ENCODE measurements at places on chromosomes 11 and 22.

GRCh38 chr11:118212781-118213191, 12.0 kb downstream of the JAML start:
- DNase-seq, result no peak

GRCh38 chr22:27386186-27386585, 415.4 kb downstream of the MN1 start:
- DNase-seq, result peak; percentile 6

GRCh38 chr11:130892861-130893260, 23.4 kb downstream of the SNX19 start:
- peak; percentile 75 for DNase-seq

- DNase-seq, result peak; percentile 2
These were observed 41.3 kb downstream of the XKR3 start for GRCh38 chr22:16783930-16784354.

- DNase-seq, result no peak
These were observed 104.7 kb downstream of the NAV2 start for GRCh38 chr11:19817265-19817851.

GRCh38 chr11:62832336-62833234, at the start of gene TEX54:
Gene TEX54, minus strand, starts transcription at chr11:62832841.
- no peak for DNase-seq

GRCh38 chr11:34999453-34999852, 83.0 kb downstream of the PDHX start:
- DNase-seq, result no peak

- no peak for DNase-seq
These were observed 267.6 kb upstream of the ARHGAP42 start for GRCh38 chr11:100419518-100419917.

GRCh38 chr22:28329186-28330073, 350.2 kb downstream of the TTC28 start:
- no peak for DNase-seq

DNA sequence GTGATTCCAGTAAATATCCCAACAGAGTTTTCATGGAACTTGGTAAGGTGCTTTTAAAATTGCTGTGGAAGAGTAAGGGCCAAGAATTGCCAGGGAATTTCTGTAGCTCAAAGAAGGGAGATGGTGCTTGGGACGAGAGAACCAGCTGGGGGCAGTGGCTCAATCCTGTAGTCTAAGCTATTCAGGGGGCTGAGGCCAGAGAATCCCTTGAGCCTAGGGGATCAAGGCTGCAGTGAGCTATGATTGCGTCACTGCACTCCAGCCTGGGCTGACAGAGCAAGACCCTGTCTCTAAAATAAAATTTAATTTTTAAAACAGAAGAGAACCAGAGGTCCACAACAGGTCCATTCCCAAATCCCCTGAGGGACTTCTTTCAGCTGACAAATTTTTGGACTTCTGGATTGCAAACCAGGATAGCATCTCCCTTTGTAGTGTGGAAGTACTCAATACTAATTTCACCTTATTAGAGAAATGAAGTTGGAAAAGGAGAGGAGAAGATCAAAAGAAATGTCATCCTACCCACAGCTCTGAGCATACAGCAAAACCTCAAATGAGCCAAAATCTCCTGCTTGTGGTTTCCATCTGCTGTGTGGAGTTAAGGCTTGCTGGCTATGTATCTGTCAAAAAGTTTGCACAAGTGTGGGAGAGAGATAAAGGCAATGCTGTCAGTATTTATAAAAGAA, 59.2 kb upstream of the CLPB start:
- no peak for DNase-seq

- DNase-seq, result no peak
These were observed 19.1 kb downstream of the TNRC6B start for GRCh38 chr22:40196628-40197360.

- no peak for DNase-seq
These were observed 25.0 kb downstream of the METTL15 start for GRCh38 chr11:28133146-28133545.

DNA sequence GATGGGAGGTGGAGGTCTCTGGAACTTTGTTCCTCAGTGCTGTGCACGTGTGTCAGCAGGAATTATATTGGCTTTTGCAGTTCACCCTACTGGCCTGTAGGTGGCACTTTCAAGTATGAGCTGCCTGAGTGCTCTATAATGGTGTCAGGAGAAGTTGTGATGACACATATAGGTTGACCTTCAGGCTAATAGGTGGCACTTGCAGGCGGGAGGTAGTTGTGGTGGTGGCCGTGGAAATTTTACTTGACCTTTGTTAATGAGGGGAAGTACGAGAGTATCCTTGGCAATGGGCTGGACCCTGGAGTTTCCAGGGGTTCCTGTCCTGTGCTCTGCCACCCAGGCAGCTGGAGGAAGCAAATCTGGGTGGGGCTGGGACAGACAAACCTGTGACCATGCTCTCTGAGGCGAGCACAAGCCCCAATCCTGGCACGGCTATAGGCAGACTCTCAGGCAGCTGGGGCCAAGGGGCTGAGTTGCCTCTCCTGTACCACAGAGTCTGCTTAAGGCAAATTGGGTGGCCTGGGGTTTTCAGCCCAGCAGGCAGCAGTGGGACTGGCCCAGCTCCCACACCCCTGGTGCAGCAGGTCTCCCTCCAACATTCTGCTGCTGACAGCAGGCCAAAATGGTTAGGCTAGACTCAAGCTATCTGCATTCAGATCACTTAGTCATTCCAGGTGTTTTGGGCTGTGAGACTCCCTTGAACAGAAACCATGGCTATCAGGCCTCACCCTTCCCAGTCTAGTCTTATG, 147.5 kb upstream of the CTSC start:
- no peak for DNase-seq

GRCh38 chr11:112534208-112534607, 273.5 kb upstream of the PLET1 start:
- no peak for DNase-seq

- DNase-seq, result no peak
These were observed at the start of gene ACTN3 for GRCh38 chr11:66546368-66546965. Gene ACTN3, plus strand, starts transcription at chr11:66546903. Its CDS starts 35 bp downstream, at chr11:66546938.

DNA sequence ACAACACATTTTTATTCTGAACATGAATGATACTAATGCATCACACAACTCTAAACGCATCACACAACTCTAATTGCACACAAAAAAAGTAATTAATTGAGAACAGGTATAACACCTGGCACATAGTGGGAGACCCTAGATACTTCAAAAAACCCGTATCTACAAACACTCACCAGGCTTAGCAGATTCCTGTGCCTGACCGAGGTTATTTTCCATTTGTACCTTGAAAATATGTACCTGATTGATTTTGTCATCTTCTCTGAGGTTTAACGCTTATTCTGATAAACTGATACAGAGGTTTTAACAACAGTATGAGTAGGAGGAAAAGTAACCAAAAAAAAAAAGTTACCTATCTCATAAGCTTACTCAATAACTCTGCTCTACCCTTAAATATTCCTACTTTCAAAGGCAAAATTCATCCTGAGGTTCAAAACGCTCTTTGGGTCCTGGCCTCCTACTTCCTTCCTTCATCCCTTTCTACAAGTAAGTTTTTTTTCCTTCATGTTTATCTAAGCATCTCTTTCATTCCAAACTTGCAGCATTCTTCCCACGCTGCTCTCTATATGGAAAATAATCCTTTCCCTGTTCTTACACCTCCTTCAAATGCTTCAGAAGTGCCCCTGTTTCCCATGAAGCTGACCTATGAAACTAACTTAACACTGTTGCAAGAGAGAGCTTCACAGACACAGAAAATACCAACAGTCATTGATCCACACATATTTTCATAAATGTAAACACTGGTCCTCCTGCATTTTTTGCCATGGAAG, 73.3 kb downstream of the ETS1 start:
- no peak for DNase-seq

GRCh38 chr11:70298243-70298915, 27.9 kb downstream of the PPFIA1 start:
- no peak for DNase-seq

DNA sequence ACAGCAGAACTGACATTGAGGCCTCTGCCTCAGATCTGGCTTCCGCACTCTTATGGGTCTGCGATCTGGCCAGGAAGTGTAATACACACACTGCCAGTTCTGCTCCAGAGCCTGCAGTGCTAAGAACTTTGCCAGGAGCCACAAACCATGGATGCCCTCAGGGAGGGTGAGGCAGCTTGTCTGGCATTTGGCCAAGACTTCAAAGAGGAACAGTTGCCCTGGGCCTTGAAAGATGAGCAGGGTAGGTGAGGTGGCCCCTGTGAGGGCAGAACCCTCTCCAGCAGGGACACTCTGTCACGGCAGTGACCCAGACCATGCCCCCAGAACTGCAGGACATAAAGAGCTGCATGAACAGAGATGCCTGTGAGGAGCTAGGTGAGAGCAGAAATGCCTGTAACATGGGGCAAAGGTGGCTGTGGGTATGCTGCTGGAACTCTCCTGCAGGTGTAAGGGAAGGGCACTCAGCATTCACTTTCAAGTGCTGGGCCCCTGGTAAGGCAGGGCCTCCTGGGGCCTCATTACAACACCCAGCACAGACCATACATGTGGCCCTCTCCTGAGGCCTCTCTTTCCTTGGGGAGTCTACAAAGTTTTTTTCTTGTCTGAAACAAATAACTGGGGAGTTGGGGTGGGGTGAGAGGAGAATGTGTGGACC, 47.3 kb downstream of the NEU3 start:
- DNase-seq, result no peak

- no peak for DNase-seq
These were observed 13.5 kb downstream of the PCSK7 start for GRCh38 chr11:117218133-117218915.

DNA sequence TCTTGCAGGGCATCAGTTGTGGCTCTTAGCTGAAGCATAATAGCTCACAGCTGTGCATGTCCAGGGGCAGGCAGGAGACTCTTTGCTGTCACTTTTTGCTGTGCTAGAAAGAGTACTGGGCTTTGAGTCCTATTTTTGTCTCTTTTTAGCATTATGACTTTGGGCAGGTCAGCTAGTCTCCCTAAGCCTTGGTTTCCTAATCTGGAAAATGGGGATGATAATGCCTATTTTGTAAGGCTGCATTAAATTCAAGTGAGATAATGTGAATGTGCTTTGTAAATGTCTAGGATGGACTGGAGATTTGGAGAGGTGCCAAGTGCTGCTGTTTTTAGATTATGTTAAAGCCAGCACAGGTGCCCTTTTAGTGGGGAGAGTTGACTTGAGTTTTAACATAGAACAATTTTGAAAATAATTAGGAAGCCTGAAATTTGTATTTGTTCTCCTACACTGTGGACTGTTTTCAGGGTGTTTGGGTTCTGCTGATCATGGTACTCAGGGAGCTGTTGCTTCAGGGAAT, 19.1 kb downstream of the CABIN1 start:
- DNase-seq, result no peak

Measured in NCI-H2227 treated with DMSO at 0.1 percent for 48 hours (cell line).